C1 segment of cervical spinal cord (tissue), 14 donors: ENCODE measurements at places on chromosomes 12 and 14.

GRCh38 chr14:104745431-104745830, 7.5 kb upstream of the SIVA1 start:
- DNase-seq, result no peak

DNA sequence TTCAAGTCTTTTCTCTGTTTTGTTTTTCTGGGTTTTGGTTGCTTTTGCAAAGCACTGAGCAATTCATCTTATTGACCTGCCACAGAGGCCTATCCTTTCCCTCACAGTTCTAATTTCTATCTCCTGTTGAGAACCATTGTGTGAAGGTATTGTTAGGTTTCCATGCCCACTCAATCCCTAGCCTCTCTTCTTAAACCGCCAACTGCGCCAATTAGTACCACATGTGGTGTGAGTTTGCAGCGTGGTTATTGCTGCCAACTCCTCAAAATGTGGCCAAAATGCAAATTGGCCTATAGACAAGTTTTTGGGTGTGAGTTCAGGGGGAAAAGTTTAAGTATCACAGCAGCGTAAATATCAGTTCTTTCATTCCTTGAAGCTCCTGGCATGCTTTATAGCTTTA, 232.6 kb downstream of the FLRT2 start:
- no peak for DNase-seq

- no peak for DNase-seq
These were observed 151.4 kb downstream of the TSPAN9 start for GRCh38 chr12:3228552-3228951.

- DNase-seq, result no peak
These were observed 37.1 kb downstream of the PDZRN4 start for GRCh38 chr12:41225179-41225578.

DNA sequence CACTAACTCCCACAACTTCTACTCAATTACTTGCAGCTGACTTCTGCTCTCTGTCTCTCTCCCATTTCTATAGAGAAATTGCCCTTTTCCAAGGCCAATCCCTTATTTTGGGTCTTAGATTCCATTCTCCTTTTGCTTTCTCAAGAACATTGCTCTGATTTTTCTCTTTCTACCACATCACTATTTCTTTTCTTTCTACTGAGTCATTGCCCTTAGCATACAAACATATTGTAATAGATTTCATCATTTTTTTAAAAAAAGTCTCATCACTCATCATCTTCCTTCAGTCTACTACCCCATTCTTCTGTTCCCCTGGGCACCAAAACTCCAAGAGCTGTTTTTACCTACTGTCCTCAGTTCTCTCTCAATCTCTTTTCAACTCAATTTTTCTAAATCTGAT, 4.4 kb upstream of the KCNA1 start:
- no peak for DNase-seq

- no peak for DNase-seq
These were observed 38.3 kb downstream of the LRCOL1 start for GRCh38 chr12:132572106-132572505.

- DNase-seq, result no peak
These were observed 17.9 kb upstream of the SOS2 start for GRCh38 chr14:50249136-50249775.
